ENCODE measurements at places on chromosomes 6 and 20.

DNA sequence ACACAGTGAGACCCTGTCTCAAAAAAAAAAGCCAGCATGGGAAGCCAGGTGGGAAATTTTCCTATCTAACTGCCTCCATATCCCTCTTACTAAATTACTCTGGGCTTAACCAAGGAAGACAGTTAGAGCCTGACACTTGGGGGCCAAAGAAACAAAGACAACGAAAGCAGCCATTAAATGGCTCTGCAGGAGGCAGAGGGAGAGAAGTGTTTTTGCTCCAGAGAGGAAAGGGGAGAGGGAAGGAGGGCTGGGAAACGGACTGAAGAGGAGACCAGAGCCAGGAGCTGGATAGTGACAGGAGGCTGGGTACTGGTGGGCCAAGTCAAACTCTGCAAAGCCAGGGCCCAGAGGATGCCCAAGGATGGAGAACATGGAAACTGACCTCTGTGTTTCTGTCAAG, 10.7 kb upstream of the TGIF2 start:
- DNase-seq: no peak

GRCh38 chr6:117072781-117073180, 192.6 kb upstream of the VGLL2 start:
- DNase-seq: no peak

GRCh38 chr6:170177772-170178560, 112.9 kb downstream of the DLL1 start:
- no peak for DNase-seq

DNA sequence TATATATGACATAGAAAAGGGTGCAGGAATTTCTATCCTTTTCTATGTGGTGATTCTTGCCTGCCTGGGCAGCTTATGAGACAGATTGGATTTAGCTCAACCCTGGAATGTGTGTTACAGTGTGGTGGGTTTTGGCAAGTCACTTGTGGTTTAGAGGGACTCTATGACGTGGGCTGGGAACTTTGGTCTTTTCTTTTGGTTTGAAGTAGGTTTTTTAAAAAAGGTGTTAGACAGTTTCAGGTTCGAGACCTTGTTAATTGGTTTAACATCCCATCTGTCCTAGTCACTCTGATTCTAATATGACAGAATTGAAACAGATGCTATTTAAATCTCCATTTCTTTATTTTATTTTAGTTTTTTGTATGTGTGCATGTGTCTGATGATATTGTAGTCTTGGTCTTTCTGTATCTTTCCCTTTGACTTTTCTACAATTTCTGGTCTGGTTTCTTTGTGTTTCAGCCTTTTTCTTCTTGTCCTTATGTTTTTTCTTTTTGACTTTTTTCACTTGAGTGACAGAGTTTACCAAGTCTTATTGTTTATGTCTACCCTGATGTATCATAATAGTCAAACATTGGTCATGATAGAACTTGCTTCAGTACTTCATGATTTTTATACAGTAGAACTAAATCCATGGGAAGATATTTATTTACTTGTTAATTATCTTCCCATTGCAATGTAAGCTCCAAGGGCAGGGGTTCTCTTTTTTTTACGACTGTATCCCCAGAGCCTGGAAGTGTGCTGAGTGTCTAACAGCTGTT, 174.3 kb downstream of the CDKAL1 start:
- no peak for DNase-seq

DNA sequence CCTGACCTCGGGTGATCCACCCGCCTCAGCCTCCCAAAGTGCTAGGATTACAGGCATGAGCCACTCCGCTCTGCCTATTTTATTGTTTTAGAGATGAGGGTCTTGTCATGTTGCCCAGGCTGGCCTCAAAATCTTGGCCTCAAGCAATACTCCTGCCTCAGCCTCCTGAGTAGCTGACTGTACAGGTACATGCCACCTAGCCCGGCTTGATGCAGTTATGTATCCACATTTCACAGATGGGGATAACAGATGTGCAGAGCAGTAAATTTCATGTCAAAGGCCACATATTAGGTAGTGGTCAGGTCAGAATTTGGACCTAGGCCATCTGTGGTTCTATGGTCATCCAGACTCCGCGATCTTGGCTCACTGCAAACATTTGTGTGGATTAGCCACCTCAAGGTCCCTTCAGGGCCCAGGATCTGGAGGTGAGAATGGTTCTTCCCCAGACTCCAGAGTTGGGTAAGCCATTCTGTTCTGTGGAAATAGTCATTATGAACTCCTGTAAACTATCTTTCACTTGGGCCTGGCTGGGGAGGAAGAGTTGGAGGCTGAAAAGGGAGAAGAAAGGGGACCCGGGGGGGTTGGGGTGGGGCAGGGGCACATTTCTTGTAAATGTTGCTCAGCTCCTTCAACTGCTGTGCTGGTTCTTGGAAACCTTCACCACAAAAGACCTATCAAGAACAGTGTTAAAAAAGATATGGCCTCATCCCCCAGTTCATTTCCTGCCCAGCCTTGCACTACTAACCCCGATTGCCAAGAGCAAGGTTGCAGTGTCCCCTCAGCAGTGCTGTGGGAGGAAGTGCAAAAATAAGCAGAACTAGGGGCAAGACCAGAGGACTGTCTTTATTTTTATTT, 13.0 kb downstream of the PIM1 start:
- no peak for DNase-seq

- no peak for DNase-seq
These were observed 37.6 kb upstream of the ANGPT4 start for GRCh38 chr20:953742-954141.

GRCh38 chr6:2157441-2158127, 87.8 kb downstream of the GMDS start:
- no peak for DNase-seq

DNA sequence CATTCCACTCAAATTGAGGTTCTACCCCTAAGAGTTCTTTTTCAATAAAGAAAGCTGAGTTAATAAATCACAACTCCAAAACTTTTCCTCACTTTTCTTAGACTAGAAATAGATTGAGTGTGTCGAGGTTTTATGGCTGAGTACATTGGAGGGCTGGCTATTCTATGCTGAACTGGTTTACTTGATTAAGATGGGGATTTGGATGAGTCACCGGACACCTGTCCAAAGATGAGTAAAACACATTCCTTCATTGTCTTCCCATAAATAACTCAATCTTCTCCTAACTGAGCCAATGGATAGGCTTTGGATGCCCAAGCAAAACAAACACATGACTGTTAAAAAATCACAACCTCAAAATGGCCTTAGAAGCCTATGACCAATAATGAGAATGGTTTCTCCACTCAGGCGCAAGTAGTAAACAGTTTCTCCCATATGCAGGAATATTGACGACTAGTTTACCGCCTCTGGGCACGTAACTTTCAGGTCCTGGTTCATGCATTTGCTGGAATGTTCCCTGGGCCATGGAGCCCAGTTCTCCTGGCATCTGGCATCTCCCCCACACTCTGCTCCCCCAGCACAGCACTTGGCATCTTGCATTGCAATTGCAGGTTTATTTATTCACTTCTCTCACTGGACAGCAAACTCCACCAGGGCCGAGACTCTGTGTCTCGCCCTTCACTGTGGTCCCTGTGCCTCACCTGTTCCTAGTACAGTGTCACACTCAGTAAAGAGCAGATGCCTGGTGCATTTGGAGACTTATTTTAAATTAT, 43.9 kb downstream of the BCAS1 start:
- no peak for DNase-seq
